Fibroblast of mammary gland (primary cell): ENCODE measurements at places on chromosomes 1 and 21.

DNA sequence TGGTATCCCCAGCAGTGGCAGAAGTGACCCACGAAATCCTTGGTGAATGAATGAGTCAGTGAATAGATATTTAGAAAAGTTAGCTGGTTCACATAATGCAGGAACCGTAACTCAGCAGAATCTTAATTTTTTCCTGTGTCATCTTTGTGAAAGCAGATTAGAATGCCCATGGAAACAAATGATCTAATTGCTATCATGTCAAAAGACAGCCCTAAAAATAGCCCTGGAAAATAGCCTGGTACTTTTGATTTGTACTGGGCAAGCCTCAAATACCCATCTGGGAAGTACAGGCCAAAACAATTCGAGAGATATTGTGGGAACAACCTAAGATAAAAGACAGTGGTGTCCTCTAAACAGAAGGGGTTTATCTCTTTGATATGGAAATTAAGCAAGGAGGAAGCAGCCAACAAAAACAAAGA, 21.1 kb downstream of the FYB2 start:
- DNase-seq, result peak; percentile 22

DNA sequence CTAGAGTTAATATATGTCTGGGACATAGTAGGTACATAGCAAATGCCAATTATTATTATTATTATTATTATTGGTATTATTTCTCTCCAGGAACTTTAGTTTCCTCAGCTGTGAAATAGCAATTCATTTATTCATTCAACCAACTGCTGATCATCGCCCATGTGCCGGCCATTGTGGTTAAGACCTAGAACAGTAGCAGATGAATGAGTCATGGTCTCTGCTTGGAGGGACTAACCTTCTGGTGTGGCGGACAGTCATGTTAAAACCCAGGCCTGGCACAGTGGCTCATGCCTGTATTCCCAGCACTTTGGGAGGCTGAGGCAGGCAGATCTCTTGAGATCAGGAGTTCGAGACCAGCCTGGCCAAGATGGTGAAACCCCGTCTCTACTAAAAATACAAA, 23.8 kb upstream of the LDLRAP1 start:
- DNase-seq, result peak; percentile 91

- no peak for DNase-seq
These were observed 84.6 kb downstream of the MAN1C1 start for GRCh38 chr1:25701030-25701785.

DNA sequence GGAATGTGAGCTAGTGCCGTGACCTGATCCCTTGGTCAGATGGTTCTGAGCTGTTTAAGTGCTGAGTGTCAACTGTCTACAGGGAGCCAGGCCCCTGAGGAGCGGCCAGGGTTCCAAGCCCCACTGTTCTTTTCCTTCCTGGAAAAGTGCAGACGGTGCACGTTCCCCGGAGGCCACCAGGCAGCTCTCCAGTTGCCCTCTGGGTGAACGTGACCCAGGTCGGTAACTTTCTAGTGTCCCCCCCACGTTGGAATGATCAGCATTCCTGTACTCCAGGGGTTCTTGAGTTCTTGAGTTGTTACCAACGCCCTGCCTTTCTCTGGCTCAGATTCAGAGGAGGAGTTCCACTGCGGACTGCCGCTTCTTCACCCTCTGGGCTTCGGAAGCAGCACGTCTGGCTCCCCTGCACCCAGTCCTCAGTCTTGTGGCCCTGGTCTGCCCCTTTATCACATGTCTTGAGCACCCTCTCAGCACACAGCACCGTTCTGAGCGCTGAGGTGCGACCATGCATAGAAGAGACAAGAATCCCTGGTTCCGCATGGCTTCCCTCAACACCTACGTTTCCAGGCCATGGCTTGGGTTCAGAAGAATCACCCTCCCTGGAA, 131.5 kb downstream of the DHRS3 start:
- peak; percentile 45 for DNase-seq

DNA sequence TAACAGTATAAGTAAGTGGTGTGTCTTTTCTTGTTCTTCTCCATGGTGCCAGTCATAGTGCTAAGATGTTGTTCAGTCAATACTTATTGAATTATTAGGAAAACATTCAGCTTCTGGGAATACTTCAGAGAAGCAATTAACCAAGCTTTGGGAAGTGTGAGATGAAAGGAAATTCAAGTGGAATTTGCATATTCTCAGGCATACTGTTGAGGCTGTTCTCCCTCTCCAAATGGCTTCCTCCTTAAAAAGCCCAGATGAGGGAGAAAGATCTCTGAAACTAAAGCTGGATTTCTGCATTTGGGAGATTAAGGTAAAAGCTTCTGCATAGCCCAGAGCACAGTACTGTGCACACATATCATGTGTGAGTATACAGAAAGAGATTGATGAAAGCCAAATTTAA, 73.4 kb downstream of the MACF1 start:
- no peak for DNase-seq

DNA sequence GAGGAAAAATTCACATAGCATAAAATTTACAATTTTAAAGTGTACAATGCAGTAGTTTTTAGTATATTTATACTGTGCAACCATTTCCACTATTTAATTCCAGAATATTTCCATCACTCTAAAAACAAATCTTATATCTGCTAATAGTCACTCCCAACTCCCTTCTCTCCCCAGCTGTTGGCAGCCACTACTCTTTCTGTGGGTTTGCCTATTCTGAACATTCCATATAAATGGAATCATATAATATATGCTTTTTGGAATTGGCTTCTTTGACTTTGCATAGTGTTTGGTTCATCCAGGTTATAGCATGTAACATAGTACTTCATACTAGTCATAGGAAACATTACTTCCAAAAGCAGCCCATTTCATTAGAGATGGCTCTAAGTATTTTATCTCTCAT, 25.0 kb upstream of the TMEM39B start:
- peak; percentile 33 for DNase-seq

- DNase-seq, result no peak
These were observed 27.3 kb upstream of the CD84 start for GRCh38 chr1:160606611-160607010.

- DNase-seq, result no peak
These were observed at the start of gene CAPN8 for GRCh38 chr1:223665592-223666312. Gene CAPN8, minus strand, starts transcription at chr1:223665701. Its CDS starts 55 bp downstream, at chr1:223665646.
